CMK (cell line): ENCODE measurements at places on chromosomes 16 and 17.

DNA sequence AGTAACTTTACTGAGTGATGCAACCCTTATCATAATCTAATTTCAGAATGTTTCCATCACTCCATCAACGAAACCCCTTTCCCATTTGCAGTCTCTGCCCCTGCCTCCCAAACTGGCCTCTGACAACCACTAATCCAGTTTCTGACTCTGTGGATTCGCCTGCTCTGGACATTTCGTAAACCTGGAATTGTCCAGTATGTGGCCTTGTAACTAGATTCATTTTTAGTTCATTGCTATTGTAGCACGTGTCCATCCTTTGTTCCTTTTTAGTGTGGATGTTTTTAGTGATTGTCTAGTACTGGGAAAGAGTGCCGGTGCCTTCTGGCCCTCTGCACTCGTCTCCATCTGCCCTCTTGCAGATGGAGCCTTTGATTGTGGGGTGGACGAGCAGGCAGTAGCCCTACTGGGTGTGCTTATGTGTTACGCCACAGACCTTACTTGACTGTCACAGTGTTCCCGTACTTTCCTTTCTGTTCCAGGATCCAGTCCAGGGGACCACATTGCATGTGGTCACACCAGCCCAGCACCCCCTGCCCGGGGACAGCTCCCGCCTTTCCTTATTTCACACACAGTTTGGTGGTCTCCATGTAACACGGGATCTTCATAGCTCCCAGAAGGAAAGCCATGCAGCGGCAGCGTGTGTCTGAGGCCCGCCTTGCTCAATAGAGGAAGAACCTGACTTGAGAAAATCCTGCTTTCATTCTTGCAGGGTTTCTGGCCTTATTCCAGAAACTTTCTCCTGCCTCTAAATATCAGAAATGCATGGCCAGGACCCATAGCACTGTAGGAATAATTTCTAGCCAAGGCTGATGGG, 8.8 kb downstream of the KIAA0513 start:
- no peak for DNase-seq

- no peak for DNase-seq
These were observed 73.2 kb upstream of the CIBAR2 start for GRCh38 chr16:85185303-85186100.

DNA sequence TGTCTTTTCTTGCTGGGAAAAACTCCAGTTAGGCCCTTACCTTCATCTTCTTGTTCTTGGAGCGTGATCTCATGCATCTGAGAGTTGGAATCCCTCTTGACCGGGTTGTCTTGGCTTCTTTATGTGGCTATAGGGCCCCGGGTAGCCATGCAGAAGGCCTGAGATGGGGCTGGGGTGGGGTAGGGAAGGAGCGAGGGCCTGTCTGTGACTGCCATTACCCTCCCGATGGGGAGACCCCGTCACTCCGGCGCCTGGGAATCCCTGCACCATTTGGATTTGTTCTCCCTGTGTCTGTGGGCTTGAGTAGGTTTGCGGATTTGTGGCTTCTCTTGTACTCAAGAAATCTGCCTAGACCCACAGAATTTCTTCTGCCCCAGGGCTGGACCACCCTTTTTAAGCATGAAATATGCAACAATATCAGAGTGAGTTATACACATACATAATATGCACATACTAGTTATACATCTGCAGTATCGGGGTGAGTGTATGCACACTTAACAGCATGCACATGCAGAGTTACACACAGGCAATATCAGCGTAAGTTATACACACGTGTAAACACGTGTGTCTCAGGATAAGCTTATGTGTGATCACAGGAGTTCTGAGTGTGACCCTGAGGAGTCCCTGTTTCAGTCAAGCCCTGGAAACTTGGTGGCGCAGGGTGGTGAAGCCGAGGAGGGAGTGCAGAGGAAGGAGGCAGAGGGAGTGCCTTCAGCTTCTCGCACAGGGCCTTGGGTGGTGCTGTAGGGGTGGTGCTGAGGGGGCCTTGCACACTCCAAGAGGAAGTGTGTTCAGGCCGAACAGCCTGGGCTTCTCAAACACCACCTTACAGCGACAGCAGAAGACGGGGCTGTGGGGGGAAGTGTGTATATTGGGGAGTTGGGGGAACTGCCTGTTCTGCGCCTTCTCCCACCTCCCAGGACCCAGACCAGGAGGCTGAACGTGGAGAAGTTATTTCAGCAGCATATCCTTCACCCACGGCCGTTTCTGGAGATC, 18.5 kb downstream of the CCDC42 start:
- no peak for DNase-seq

- DNase-seq = no peak
These were observed 7.3 kb upstream of the KCTD5 start for GRCh38 chr16:2675021-2675420.

DNA sequence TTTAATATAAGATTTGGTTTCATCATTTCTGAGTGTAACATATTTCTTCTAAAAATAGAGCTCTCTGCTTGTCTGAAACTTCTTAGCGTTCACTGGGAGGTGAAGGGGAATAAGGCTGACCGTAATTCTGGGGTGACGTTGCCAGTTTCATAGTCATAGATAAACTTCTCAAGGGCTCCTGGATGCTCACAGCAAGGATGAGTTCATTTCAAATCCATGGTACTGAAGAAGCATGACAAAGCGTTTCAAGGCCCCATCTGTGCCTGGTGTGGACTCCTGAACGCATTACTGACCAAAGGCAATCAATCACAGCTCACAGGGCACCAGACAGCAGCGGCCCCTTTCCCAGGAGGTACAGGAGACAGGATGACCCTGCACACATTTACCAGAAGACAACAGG, 12.0 kb upstream of the EVPL start:
- DNase-seq = no peak

GRCh38 chr17:33712120-33712519, 419.0 kb upstream of the ASIC2 start:
- DNase-seq = no peak

GRCh38 chr17:69677130-69677529, 262.6 kb downstream of the MAP2K6 start:
- DNase-seq = no peak

GRCh38 chr17:63138713-63139112, 172.7 kb downstream of the TANC2 start:
- no peak for DNase-seq

DNA sequence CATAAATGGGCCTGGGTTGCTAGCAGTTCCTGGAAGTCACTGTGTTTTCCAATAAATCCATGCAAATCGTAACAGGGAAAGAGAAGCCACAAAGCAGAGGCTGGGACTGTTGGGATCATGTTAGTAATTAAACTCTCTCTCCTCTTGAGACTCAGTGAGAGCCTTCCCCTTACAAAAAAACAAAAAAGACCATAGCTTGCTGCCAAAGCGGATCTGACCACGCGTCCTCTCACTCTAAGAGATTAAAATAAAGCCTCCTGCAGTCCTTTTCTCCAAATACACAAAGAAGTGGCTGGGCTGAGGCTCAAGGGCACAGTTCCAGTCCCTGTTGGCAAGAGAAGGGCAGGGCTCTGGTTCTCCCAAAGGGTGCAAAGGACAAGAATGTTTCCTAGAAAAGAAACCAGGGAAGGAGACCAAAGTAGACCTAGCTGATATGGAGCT, 38.5 kb downstream of the PIGL start:
- DNase-seq = no peak

DNA sequence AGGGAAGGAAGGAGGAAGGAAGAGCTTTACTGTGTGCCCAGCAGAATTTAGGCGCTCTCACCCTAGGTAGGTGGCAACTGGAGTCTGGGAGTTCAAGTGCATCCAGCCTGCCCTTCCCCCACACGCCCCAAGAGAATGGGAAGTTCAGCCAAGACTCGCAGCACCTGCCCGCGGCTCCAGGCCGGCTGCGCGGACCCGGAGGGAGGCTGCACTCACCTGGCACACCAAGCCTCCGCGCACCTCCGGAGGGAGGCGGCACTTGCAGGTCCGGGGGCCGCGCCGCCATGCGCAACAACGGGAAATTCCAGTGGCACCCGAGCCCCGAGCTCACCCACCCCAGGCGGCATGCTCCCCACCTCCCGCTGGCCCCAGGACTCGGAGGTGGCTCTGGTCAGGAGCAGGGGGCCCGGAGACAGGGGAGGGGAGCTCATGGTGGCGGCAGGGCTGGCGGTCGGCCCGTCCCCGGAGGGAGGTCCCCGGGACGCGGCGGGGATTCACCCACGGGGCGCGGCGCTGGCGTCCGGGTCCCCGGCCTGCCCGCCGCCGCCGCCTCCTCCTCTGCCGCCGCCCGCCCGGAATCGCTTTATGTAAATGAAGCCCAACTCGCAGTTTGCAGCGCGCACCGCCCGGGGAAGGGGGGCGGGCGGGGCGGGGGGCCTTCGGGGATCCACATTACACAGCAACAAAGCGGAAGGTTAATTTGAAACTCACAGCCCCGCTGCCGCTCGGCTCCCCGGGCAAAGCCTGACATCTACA, at the start of gene ZFHX3:
ZFHX3 (minus strand) TSS at position 593 of the 756 bp plus-strand sequence. CDS start 87,983 bp downstream, outside the sequence.
- DNase-seq = no peak

DNA sequence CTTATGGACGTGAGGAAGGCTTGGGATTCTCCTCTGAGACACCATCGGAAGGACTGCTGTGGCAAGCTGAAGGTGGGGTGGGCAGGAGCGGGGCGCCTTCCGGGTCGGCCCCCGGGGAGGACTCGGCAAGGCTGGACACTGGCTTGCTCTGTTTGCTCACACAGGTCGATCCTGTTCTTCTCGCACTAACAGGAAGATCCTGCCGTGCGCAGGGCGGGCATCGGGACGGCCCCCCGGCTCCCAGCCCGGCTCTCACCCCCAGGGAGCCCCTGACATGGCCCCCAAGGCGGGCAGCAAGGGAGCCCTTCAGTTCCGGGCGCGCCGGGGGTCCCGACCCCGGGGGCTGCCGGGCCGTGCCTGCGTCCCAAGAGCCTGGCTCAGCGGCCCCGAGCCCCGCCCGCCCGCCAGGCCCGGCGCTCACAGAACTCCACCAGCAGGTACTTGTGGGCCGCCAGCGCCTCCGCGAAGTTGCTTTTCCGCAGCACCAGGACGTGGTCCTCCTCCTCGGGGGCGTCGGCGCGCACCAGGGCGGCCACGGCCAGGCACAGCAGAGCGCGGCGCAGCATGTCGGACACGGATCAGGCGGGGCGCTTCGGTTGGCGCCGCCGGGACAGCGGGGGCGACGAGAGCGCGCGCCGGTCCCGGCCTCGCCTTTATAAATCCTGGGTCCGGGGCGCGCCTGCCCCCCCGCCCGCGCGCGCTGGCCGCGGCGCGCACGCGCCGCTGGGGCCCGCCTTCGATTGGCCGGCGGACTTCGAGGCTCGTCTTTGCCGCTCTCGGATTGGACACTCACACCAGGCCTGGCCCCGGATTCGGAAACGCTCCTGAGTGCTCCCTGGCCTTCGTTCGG, at the start of gene P4HB:
P4HB (minus strand) TSS at position 630 of the 850 bp plus-strand sequence; CDS start at position 566, 64 bp downstream.
- DNase-seq = no peak

DNA sequence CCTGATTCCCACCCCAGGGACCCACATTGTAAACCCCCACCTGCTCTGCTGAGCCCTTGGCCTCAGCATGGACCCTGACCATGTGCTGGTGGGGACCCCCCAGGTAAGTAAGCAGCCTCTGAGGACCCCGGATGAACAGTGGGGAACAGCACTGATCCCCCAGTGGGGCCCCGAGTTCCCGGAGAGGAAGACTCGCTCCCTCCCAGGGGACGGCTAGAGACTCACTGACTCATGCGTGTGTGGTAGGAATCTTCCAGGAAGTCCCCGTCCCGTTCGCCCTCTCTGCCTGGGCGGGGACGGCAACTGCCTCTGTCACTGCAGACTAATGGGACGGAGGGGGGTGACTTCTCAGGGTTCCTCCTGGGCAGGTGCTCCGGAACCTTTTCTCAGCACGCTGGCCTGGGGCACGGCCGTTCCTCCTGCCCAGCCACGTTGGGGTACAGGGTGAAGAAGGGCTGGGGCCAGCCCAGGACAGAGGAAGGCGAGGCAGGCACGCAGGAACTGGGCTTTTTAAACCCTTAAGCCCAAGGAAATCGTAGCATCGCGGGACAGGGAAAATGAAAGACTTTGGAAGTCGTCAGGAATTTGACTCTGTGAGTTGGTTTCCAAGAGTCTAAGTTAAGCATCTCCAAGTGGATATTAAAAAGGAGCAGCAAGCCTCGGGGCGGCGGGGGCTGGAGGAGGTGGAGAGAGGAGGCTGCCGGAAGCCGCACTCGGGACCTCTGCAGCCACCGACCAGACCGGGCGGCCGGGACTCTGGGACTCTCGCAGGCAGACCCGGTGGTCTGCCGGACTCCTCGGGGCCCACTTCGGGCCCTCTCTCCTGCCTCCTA, 178.7 kb downstream of the SEC14L1 start:
- DNase-seq = peak; percentile 81

DNA sequence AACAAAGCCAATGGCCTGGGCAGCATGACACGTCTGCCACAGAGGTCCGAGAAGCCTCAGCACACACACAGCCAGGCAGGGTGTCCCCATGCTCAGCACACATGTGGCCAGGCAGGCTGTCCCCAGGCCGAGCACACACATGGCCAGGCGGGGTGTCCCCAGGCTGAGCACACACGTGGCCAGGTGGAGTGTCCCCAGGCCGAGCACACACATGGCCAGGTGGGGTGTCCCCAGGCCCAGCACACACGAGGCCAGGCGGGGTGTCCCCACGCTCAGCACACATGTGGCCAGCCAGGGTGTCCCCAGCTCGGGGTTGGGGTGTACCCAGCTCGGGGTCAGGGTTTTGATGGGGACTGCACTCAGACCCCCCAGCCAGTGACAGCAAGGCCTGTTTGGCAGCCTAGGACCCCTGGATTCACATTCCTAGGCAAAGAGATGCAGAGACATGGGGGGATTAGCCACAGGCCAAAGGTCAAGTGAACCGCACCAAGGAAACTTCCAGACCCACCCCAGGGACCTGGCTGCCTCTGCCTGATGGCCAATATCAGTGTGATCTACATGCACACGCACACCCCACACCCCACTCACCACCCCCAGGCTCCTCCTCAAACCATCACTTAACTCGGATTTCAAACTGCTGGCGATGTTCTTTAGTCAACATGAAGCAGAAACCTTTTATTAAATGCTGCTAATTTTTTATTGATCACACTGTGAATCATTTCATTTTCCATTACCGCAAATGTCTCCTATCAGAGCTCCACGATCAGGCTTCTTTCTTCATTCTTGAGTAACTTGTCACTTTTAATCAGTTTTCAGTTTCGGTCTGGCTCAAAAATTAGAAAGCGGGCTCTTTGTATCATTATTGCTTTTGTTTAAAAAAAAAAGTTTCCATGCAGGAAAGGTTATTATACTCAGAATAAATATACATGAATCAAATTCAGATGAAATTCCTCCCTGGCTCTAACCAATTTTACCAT, 111.4 kb downstream of the ZNF423 start:
- DNase-seq = no peak

GRCh38 chr17:17120701-17121100, 78.4 kb downstream of the MPRIP start:
- no peak for DNase-seq

GRCh38 chr17:39927929-39928857, 661 bp downstream of the LRRC3C start:
- no peak for DNase-seq

DNA sequence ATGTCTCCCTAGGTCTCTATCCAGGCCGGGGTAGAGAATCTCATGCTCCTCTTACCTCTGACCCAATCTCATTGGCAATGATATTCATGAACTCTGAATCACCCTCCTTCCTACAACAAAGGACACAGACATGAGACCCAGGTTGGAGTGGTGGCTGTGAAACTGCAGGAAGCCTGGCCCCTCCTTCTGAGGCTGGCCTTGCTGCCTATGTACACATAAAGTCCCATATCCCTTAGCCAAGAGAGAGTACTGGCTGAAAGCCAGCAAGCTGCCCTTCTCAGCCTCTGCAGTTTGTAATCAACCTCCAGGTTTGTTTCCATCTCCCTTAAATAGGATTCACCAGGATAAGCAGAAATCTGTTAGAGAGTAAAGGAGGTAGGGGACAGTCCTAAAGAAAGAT, 10.6 kb downstream of the AARSD1 start:
- no peak for DNase-seq

GRCh38 chr17:72489272-72489641, 368.4 kb downstream of the SOX9 start:
- DNase-seq = no peak

GRCh38 chr16:16143038-16143763, 80.1 kb downstream of the ABCC6 start:
- peak; percentile 58 for DNase-seq
